Activated CD8-positive, alpha-beta memory T cell treated with anti-CD3 and anti-CD28 coated beads for 1 hour (primary cell): ENCODE measurements at places on chromosomes 7 and 10.

- DNase-seq: no peak
Observed at GRCh38 chr10:83541046-83541445, 598.3 kb upstream of the GHITM start.

DNA sequence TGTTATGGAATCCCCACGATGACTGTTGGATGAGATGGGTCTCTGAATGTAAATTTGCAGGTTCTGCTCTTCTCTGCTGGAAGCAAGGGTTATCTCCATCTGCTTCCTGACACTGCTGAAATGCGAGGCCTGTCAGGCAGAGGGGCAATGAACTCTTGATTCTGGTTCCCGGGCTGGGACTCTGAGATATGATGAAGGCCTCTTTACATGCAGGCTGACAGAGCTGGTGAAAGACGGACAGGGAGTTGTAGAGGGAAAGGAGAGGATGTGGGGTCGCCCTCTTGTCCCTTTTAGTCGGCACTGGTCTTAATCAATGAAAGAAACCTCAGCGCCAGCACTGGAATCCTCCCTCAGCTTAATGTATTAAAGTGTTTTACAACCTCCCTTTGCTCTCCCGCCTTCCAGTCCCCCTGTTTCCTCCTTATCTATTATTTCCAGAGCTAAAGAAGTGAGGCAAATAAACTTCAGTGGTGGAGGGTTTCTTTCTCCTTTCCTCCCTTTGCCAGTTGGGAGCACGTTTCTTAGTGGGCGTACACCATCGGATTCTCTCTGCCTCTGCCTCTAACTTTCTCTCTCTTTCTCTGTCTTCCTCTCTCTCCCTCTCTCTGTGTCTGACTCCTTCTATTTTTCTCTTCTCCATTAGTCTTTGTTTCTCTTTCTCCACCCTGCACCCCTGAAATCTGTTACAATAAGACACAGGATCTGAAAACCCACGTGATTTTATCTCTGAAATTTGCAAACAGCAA is 145.6 kb downstream of the BAMBI start:
- no peak for DNase-seq

DNA sequence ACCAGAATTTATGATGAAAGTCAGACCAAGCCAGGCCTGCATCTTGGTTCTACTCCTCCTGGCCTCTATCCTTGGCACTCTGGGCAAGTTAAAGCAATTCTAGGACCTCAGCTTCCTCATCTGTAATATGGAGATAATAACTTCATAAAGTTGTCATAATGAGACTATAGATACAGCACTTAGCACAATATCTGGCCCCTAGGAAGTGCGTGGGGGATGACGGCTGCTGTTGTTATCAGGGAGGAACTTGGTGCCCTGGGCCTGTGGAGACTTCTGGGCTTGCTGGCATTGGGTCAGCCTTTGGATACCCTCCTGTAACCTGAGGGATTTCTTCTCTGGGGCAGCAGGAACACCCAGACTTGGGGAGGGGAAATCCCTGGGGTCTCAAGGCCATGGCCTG is 27.6 kb downstream of the PFKFB3 start:
- no peak for DNase-seq

- DNase-seq: no peak
Observed at GRCh38 chr7:32564542-32564941, 69.3 kb downstream of the AVL9 start.

- DNase-seq: no peak
Observed at GRCh38 chr7:80478683-80479082, 33.2 kb downstream of the GNAT3 start.

DNA sequence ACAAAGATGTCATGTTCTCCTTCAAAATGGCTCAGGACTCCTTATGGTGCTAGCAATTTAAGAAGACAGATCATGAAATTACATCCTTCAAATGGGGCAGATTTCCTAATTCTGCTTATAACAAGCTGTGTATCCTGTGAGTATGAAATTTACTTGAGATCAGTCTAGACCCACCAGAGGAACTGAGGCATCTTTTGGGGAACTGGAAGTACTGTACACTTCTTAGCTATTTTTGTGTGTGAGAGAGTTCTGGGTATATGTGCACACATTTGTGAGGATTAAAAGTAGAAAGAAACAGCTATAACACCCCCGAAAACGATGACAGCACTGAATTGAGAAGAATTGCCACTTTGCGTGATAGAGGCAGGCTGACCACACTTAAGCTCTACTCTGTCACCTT is 187.0 kb upstream of the CCDC6 start:
- no peak for DNase-seq

GRCh38 chr10:92045641-92046106 is 122.1 kb downstream of the BTAF1 start:
- DNase-seq: no peak

GRCh38 chr7:156843157-156843556 is 49.8 kb downstream of the LMBR1 start:
- DNase-seq: no peak

DNA sequence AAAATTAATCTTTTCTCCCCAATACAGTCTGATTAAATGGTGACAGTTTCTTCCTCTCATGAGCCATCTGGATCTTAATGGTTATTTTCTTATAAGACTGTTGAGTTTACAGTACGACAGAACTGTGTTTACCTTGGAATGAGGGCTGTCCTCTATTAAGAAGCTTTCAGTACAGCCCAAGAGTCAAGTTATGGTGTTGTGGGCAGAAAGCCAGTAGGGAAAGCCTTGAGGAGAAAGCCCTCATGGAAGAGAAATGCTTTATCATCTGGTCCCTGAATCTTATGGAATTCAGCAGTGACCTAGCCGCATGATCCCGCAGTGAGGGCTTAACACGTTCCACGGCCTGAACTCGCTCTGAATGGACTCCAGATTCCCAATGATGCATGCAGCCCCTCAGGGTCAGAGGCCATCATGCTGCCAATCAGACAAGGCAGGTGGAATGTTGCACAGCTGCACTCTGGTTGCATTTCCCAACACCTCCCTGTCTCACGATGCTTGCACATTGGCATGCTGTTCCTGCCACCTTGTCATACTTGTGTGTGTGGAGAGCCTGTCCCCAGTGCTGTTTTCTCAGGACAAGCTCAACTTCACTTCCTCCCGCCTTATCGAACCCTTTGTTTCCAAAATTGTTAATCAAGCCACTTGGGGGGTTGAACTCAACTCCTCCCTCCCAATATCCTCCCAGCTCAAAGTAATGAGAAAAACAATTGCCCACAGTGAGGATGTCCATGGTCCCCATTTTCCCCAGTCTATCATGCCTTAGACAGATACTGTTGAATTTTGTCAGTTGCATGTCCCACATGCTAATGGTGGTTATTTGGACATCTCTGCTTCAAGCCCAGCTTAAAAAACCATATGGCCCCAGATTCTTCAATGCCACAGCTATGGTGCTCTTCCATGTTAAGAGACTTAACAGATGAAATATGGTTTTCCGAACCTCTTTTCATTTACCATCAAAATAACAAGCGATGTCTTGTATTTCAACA is 211.1 kb upstream of the TCF7L2 start:
- no peak for DNase-seq

DNA sequence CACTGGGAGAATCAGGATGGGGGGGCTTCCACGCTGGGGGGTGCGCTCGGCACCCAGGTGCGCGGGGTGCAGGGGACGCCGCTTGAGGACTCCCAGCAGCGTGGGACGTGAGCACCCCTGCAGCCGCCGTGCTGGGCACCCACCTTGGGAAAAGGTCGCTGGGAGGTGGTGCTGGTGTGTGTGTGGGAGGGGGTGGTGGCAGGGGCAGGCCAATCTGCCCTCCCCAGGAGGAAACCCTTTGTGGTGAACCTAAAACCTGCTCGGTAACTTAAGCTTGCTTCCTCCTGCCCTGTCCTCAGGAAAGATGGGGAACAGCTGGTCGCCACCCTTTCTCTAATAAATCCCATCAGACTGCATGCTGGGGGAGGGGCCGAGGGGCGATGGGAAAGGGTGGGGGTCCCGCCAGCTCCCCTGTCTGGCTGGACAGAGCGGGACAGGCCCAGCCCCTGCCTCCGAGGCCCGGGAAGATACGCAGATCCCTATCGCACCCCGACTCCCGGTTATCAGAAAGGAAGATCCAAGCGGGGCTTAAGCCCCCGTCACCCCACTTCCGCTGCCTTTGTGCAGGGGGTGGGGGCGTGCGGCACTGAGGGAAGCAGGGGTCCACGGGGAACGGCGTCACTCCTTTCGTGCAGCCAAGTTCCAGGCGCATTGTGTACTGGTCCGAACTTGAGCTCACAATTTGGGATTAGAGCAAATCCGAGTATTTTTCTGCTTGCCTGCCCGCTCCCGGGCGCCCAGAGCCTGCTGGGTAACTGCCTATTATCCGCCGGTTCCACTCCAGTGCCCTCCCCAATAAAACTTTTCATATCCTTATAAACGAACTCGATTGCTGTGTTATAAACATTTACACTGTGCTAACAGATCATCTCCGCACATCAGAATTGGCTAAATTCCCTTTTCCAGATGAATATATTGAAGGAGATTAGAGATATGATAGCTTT is 64.6 kb downstream of the UNCX start:
- DNase-seq: no peak
